Right renal pelvis (tissue), 4 donors: ENCODE measurements at places on chromosomes 3 and 15. TPM values are rescaled to one million over a fixed set of nuclear protein-coding genes. Genes with fewer than 3 reads are reported as not detected.

DNA sequence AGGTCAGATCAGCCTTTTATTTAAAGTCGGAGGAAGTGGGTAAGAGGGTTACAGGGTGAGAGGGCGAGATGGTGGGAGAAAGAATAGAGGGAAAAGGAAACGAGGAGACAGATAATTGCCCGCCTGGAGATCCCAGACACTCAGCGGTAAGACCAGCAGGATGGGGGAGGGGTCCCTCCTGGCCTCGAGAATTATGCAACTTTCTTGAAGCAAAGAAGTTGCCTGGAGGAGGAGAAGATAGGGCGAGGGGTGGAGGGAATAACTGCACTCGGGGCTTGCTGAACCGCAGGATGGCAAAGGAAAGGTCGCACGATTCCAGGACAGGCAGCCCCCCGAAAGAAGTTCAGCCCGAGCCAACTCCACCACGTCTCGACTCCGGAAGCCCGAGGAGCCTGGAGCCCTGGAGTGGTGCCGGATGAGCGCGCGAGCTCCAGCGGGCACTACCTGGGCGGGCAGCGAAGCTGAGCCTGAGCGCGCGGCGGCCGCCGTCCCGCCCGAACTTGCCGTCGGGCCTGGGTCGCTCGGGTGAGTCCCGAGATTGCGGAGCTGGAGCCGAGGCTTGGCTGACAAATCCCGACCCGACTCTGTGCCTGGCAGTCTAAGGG is 402 bp downstream of the WWTR1 start:
- no peak for DNase-seq

DNA sequence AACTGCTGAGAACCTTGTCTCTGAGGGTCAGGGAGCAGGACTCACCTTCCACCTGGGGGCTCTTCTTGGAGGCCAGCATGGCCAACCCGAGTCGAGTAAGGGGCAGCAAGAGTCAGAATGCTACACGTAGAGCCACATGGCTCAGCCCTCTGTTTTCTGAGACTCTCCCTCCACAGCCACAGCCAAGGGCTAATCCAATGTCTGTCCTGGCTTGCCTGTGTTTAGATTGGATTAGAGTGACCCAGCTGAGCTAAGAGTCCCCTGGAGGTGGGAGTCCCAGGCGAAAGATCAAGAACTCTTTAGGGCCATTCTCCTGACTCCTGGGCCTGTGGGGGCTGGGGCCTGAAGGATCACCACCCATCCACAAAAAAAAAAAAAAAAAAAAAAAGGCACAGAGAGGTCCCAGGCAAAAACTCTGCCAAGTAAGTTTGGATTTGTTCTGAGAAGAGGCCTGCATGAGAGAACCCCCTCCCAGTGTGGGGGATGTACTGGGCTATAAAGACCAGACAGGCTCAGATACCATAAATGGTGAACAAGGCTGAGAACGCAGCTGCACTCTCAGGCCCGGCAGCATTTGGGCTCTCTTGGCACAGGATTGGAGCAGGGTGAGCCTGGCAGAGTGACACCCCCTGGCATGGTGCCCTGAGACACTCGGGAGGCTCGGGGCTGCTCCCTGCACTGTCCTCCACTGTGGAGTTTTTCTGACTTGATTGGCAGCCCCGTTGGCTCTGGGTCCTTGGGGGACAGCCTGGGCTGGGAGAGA is 88.0 kb upstream of the OSBPL11 start:
- DNase-seq: no peak

GRCh38 chr15:64112073-64112772 is 16.4 kb downstream of the SNX1 start:
- no peak for DNase-seq

GRCh38 chr3:116384717-116385116 is 60.6 kb downstream of the LSAMP start:
- no peak for DNase-seq

Gene TUSC7
- not detected for polyA plus RNA-seq

Gene PROS1
- polyA plus RNA-seq: 50.9 TPM
